ENCODE measurements at places on chromosomes 2 and 18. TPM values are rescaled to one million over a fixed set of nuclear protein-coding genes. Genes with fewer than 3 reads are reported as not detected.

The FBXO48 gene
- 1.5 TPM for polyA plus RNA-seq

GRCh38 chr2:120939595-120940318 is 204.1 kb downstream of the GLI2 start:
- no peak for DNase-seq
- H3K4me1 ChIP-seq = peaks cover 3% of the 10 kb centered on the region
- H3K36me3 ChIP-seq = no peaks in the 10 kb centered on the region
- H3K27me3 ChIP-seq = no peaks in the 10 kb centered on the region
- H3K27ac ChIP-seq = no peak overlapping the region

GRCh38 chr2:102422910-102423309 is at the start of gene IL18RAP:
Gene IL18RAP (plus strand): TSS chr2:102423160. CDS start chr2:102423278, 118 bp downstream.
- H3K4me1 ChIP-seq = no peaks in the 10 kb centered on the region
- no peaks in the 10 kb centered on the region for H3K27me3 ChIP-seq
- no peaks in the 10 kb centered on the region for H3K36me3 ChIP-seq

DNA sequence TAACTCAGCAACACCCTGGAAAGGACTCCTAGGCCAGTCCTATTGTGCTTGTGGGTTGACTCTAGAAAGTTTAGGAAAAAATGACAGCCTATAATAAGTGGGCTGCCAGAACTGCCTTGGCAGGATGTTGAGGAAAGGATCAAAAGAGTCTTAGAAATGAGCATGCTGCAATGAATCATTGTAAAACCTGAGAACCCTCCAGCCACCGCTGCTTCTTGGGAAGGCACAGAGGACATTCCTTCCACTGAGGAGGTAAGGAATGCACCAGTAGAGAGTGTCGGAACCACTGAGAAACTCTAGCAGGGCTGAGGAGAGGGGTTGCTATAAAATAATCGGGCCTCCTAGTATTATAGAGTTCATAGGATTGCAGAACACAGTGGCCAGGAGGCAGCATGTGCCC is 146.7 kb upstream of the SMIM21 start:
- H3K4me1 ChIP-seq = no peaks in the 10 kb centered on the region
- DNase-seq = no peak
- H3K27ac ChIP-seq = no peak overlapping the region
- no peak overlapping the region for H3K4me3 ChIP-seq
- H3K27me3 ChIP-seq = no peaks in the 10 kb centered on the region

DNA sequence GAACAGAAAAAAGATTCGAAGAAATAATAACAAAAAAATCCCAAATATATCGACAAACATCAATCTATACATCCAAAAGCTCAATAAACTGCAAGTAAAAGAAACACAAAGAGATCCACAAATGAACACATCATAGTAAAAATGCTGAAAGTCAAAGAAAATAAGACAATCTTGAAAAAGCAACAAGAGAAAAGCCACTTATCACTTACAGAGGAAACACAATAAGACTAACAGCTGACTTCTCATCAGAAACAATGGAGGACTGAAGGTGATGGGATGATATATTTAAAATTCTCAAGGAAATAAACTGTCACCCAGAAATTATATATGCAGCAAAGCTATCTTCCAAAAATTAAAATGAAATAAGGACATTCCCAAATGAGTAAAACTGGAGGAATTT is 140.3 kb downstream of the NDUFA10 start:
- H3K27me3 ChIP-seq = no peaks in the 10 kb centered on the region
- no peak overlapping the region for H3K4me3 ChIP-seq
- H3K27ac ChIP-seq = no peak overlapping the region

The CCT4 gene
- polyA plus RNA-seq = 129 TPM

GRCh38 chr2:114550895-114551793 is 108.7 kb downstream of the DPP10 start:
- H3K4me3 ChIP-seq = no peak overlapping the region
- no peaks in the 10 kb centered on the region for H3K36me3 ChIP-seq
- H3K4me1 ChIP-seq = no peaks in the 10 kb centered on the region
- no peak overlapping the region for H3K27ac ChIP-seq

DNA sequence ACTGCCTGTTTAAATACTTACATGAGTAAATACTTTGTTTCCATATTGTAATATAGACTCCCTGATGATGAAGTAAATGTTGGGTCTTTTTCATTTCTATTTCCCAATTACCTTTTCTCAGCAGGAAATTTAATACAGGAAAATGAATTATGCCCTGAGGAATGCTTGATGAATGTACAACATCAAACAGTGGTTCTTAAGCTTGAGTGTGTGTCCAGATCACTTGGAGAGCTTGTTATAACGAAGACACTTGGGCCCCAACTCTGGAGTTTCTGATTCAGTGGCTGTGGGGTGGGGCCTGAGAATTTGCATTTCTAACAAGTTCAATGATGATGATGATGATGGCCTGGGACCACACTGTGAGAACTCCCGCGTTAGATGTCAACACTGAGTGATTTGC is 7.1 kb upstream of the ME2 start:
- DNase-seq = no peak
- no peak overlapping the region for H3K27ac ChIP-seq
- H3K36me3 ChIP-seq = no peaks in the 10 kb centered on the region
- no peak overlapping the region for H3K4me3 ChIP-seq
- no peaks in the 10 kb centered on the region for H3K4me1 ChIP-seq
- no peaks in the 10 kb centered on the region for H3K27me3 ChIP-seq

The RGPD4 gene
- not detected for polyA plus RNA-seq

- no peak overlapping the region for H3K4me3 ChIP-seq
- no peaks in the 10 kb centered on the region for H3K4me1 ChIP-seq
- DNase-seq = no peak
- no peak overlapping the region for H3K27ac ChIP-seq
- H3K27me3 ChIP-seq = peaks cover 2% of the 10 kb centered on the region
Measured at GRCh38 chr2:241553981-241554380, 4.6 kb upstream of the BOK start.

The CCDC138 gene
- 5.4 TPM for polyA plus RNA-seq
